ENCODE measurements at places on chromosomes 11 and 22. TPM values are rescaled to one million over a fixed set of nuclear protein-coding genes. Genes with fewer than 3 reads are reported as not detected.

NXPE1 gene
- not detected for polyA plus RNA-seq

RGL4 gene
- 58.4 TPM for polyA plus RNA-seq

DEUP1 gene
- not detected for polyA plus RNA-seq

SLC22A8 gene
- not detected for polyA plus RNA-seq

GRCh38 chr11:123304828-123305466 lies 109.9 kb upstream of the CLMP start:
- no peak for DNase-seq

DNA sequence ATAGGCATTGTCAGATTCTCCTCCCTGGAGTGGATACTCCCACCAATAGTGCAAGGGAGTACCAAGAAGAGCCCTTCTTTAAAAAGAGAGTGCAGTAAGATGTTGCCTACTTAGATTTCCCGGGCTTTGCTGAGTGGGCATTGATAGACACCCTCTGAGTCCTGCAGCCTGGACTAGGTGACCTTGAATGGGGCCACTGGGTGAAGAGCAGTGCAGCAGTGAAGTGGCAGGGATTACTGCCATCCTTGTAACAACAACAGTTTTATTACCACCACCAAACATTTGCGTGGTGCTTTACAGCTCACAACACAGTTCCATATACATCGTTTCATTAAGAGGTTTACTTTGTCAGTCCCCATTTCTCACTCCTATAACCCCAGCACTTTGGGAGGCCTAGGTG lies 59.4 kb downstream of the MICAL2 start:
- no peak for DNase-seq

- peak; percentile 74 for DNase-seq
Observed at GRCh38 chr11:66068154-66068821, 1.8 kb upstream of the PACS1 start.

DNA sequence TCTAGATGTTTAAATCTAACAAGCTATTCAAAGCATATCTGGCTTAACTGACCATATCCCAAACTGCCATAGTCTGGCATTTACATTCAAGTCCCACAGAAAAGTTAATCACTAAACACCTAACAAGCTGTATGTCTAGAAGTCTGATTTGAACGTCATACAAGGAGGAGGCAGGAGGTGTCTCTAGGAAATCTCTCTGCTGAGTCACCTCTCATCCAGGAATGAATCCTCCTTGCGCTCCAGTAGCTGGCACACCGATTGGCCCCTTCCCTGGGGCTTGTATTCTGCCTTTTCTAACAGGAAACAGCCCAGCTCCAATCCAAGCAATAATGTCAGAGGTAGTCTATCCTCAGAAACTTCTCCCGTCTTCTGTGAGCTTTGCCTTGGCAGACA lies 31.8 kb downstream of the FEZ1 start:
- DNase-seq: no peak

- no peak for DNase-seq
Observed at GRCh38 chr11:111631666-111632039, 29.4 kb downstream of the SIK2 start.

GRCh38 chr11:76789443-76789719 lies 6.2 kb downstream of the TSKU start:
- DNase-seq: no peak

GRCh38 chr11:126544108-126545056 lies 188.9 kb downstream of the ST3GAL4 start:
- no peak for DNase-seq

GRCh38 chr11:64810891-64811272 lies 531 bp upstream of the MEN1 start:
- DNase-seq: peak; percentile 75

- DNase-seq: no peak
Observed at GRCh38 chr22:16932577-16932976, 75.4 kb downstream of the GAB4 start.

- DNase-seq: no peak
Observed at GRCh38 chr11:112975051-112975450, 13.8 kb downstream of the NCAM1 start.

- no peak for DNase-seq
Observed at GRCh38 chr11:111355101-111355500, 24.0 kb downstream of the POU2AF1 start.

DNA sequence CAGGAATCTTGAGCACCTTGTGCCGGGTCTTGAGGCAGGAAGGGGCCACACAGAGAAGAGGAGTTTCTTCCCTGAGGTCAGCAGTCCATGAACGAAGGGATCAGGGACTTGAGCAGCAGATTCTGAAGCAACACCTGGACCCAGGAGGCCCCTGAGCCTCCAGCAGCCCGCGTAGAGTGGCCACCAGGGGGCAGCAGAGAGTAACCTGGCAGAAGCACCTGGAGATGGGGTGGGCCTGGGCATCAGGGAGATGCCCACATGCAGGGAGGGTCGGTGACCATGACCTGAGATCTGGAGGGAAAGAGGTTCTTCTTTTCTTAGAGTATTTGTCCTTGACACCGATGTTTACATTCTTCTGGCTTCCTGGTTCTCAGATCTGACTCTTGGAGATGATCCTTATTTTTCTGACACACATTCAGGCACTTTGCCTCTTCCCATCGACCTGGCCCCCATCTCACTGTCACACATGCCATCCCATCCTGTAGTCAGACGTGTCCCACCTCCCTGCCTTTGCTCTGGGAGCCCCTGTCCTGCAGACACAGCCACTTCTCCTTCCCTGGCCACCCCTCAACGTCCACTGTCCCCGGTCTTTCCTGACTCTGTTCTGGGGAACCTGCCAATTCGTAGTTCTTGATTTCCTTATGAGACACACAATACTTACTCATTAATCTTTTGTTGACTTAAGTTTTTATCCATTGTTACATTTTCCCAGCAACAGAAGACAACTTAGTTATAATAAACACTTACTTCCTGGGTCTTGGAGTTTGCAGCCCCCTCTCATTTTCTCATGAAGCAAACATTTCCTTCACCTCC lies 66.5 kb downstream of the GGTLC2 start:
- DNase-seq: peak; percentile 77

- DNase-seq: no peak
Observed at GRCh38 chr11:17156283-17156682, 51.5 kb downstream of the PIK3C2A start.

GRCh38 chr22:42976217-42976933 lies 38.6 kb downstream of the PACSIN2 start:
- no peak for DNase-seq

- no peak for DNase-seq
Observed at GRCh38 chr11:80239217-80239616, 798.4 kb upstream of the TENM4 start.
